Activated CD4-positive, CD25-positive, alpha-beta regulatory T cell (primary cell): ENCODE measurements at places on chromosomes 2 and 18.

DNA sequence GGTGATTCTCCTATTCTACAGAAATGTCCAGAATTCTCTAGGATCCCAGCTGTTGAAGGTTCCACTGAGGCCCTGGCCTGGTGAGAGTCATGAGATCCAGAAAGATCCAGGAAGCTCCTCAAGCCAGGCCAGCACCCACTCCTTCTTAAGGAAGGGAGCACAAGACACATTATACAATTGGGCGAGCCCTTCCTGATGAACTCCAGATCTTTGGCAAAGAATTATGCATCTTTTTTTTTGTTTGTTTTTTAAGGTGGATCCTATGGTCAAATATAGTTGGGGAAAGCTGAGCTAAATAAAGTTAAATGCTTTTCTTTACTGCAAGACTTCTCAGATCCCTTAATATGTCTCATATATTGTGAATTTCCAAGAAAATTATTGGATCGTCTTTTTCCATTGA lies 37.0 kb upstream of the LOXHD1 start:
- DNase-seq = no peak

GRCh38 chr2:98040331-98040939 lies 44.7 kb upstream of the TMEM131 start:
- DNase-seq = no peak

- no peak for DNase-seq
These were observed 64.0 kb downstream of the STPG4 start for GRCh38 chr2:47091118-47091517.

GRCh38 chr2:41896186-41896846 lies 151.5 kb upstream of the PKDCC start:
- no peak for DNase-seq

DNA sequence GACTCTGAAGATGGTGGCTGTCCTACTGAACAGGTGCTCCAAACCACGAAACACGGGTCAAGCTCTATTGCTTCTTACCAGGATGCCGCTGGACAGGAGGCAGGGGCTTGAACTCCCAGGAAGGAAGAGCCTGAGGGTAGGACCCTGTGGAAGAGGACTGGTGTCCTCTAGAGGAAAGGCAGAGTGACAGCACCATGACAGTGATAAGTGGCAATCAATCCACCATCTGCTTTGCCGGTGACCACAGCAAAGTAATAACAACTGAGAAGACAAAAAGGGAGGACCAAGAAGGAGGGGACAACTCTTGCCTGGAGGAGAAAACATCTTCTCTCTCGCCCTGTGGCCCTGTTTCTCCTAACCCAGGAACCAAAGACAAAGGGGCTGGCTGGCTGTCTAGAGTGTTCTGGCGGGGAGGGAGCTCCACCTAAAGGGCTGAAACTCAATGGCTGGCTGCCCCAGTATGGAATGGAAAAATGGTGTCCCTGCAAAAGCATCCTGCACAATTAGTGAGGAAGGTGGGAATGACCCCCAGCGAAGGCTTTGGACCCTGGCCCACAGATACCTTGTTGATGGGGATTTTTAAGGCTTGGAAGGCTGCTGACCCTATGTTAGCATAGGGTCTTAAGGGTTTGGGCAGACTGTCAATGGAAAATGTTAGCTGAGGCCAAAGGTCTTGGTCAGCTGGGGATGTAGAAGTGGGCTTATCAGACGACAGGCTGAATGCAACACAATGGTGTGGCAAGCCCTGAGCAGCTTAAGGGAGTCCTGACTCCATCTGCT lies 35.4 kb downstream of the PROC start:
- DNase-seq = no peak

DNA sequence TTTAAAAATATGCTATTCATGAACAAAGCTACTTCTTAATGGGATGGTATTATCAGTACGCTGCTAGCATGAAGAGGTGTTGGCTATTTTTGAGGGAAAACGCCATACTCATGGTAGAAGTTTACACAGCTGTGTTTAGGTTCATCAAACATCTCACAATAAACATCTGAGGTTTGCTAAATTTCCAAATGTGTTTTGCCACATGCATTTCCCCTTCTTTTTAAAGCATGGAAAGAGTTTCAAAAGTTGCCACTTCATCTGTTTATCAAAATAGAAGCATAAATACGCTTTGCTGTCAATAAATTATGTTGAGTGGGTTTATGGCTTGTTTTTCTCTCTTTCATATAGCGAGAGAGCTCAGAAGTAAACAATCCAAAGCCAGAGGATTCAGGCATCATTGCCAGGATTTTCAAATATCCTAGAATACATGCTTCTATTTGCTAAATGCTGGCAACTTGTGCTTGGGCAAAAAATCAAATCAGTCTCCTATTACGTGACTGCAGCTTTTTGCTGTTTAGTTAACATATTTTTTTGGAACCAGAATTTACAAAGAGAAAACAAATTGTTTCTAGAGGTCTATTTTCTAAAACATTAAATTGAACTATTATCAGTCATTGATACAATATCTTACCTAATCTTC lies 1919.9 kb upstream of the LRRTM1 start:
- no peak for DNase-seq

DNA sequence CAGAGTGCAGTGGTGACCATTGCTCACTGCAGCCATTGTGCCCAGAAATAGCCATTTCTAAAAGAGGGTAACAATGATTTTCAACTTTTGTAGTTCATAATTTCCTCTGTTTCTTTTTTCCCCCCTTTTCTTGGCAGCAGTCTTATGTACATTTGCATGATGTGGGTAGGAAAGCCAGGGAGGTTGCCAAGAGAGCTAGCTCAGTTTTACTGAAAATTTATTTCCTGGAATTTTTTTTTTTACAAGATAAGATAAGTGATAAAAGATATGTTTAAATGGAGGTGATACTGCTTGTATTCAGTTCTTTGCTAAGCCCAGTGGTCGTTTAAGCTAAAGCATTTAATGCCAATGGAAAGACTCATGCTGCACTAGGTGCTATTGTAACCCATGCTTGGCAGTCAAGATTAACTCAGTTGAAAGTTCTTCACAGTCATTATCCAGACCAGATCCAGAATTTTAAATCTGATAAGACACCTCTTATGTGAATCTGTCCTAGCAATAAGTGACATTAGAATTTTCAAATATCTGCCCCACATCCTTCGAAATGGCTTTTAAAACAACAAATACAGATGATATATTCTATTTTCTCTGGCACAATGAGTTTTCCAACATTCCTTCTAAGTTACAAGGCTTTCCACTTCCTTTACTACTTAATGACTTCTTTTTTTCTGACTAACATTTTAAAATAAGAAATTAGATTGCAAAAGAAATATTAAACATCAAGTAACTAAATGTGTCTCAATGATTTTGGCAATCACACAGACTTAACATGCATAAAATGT lies 4.4 kb upstream of the ATP8B1 start:
- DNase-seq = no peak

GRCh38 chr18:25538175-25538922 lies 186.4 kb upstream of the ZNF521 start:
- DNase-seq = no peak

DNA sequence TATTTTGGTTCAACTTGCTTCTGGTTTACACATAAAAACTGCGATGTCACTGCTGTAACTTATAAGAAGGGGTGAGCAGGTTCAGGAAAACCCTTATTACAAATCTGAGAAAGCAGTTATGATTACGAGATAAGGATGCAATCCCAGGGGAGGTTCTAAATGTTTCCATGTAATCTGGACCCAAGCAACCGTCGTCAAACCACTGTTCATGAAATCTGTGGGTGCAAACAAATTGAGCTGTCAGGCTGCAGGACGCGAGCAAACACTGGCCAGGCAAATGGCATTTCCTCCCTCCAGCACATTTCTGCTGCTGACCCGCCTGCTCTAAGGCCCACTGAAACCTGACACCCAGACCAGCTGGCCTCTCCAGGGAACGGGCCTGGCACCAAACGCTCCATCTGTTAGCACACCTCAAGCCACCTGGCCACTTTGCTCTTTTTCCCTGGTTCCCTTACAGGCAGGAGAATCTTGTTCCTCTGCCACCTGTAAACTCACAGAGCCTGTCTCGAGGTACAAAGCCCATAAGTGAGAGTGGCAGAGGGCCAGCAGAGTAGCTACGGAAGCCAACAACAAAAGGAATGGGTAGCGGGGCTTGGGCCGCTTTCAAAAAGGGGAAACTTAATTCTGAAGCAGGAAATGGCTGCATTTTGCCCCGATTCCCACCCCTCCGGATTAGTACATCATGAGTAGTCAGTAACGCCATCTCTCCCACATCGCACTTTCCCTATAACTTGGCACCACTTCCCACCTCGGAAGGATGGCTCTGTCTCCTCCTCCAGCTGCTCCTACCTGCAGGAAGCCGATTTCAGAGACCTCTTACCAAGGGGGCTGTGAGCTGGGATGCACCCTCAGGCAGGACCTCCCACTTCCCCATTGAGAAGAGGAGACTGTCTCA lies 26.5 kb downstream of the CRACDL start:
- DNase-seq = no peak

- no peak for DNase-seq
These were observed 348.1 kb downstream of the IRS1 start for GRCh38 chr2:226451486-226451885.

DNA sequence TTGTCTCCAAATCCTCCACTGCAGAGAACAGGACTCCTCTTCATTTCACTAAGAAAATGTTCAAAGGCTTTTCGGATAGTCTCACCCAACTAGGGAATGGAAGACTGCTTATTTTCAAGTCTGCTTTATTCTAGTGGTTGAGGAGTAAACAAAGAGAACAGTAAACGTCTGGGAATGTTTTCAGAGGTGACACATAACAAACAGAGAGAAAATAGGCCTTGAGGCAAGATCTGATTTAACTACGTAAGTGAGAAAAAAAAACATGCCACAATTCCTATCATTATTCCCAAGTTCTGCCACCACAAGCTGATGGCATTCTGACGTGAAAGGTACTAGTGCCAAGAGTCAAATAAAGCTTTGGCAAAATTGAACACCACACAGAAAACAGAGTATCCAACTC lies 16.7 kb upstream of the WIPF1 start:
- DNase-seq = no peak

- no peak for DNase-seq
These were observed 68.9 kb downstream of the EPAS1 start for GRCh38 chr2:46365913-46366667.

DNA sequence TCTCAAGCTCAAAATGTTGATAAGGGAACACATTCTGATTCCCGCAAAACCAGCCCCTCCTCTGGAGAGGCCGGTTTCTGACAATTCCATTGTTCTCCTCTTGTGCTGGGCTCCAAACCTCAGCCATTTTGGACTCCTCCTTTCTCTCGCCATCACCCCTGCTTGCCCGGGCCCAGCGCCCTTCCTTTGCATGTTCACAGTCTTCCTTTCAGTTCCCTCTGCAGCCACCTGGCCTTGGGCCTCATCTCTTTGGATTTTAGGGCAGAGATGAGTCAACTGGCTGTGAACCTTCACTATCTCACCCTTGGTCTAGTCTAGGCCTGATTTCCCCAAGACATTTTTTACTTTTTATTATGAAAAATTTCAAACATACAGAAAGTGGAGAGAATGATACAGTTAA lies 155.9 kb upstream of the MAP3K20 start:
- DNase-seq = no peak

DNA sequence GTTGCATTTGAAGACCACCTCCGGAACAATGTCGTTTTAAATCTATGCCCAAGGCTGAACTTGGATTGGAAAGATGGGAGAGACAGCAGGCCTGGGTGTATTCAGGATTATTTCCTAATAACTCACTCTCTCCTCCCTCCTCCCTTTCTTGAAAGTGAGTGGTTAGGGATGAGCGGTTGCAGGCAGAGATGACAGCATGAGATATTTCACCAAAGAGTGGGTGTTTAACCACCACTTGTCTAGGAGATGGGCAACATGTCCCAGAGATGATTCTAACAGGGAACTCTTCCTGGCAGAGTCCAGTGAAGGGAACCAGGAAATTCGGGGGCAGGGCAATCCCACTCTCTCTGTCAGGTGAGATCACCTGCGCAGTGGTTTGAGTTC lies 123.2 kb downstream of the KCTD1 start:
- no peak for DNase-seq

- DNase-seq = no peak
These were observed 181.6 kb downstream of the PARD3B start for GRCh38 chr2:204726831-204727230.

DNA sequence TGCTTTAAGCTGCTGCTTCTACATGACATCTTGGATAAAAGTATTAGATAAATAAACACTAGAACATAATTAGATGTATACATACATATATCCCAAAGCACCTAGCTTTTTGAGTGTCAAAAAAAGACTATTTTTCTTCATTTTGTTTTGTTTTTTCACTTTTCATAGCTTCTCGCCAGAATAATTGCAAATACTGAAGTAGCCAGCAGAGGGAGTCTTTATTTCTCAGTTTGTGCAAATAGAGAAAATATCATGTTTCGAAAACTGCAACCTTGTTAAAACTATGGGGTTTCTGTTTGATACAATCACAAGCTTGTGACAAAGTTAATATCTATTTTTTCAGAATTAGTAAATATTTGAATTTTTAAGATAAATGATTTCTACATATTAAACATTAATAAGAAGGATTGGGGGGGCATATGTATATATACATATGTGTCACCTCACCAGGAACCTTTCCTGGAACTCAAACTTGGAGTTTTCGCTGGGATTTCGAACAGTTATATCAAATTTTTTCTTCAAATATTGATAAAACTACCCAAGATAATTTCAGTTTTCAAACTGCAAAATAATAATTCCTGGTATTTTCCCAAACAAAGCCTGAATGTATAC lies 61.0 kb downstream of the GRB14 start:
- no peak for DNase-seq

DNA sequence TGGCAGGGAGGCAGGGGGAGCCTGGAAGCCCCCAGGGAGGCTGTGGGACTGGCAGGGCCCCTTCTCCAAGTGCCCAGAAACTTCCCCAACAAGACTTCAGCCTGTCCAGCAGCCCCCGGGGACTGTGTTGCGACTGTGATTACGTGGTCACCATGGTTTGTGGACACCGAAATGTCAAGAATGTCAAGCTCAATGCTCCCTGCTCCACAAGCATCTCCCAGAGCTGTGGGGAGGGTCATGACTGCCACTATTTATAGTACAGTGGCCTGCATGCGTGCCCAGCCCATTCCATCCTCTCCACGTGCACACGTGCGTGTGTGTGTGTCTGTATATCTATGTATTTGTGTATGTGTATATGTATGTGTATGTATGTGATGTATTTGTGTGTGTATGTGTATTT lies 93.8 kb upstream of the MBOAT2 start:
- no peak for DNase-seq

GRCh38 chr2:173150963-173151362 lies 75.3 kb downstream of the MAP3K20 start:
- no peak for DNase-seq

GRCh38 chr2:19312949-19313348 lies 45.5 kb downstream of the OSR1 start:
- DNase-seq = no peak
